ENCODE measurements at places on chromosomes 5 and 9.

DNA sequence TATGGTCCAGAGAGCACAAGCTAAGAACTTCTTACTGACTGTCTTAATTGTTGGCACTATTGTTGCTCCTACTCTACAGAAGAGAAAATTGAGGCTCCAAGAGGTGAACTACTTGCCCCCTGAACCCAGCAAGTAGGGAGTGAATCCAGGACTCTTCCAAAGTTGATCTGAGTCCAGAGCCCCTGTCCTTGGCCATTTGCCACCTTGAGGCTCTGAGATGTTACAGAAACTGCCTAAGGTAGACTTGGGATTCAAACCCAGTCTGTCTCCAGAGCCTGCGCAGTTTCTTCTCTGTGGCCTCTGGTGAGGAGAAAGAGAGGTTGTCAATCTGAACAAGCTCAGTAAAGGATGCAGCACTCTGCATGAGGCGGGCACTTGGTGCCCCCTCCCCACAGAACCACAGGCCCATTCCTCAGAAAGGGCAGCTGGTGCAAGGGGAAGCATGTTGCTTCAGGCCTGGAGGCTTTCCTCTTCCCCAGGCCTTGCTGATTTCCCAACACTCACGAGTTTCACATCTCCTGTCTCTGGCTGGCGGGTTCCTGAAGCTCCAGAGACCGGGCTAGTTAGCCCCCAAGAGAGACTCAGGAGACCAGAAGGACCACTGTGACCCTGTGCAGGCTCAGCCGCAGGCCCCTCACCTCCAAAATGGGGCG lies 2.9 kb upstream of the LCP2 start:
- DNase-seq: no peak

DNA sequence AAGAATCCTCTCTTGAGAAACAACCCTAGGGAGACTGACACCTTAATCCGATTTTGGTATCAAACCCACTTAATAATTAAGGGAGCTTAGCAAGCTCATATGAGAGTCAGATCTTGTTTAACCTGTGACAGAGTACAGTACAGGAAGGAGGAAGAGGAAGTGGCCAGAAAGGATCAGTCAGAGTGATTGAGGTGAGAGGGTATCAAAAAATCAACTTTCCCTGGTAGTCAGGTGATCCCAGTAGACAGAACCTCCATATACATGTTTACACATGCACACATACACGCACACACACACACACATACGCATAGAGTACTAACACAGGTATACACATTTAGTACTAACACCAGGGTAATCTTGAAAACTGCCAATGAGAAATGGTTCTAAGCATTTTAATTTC lies 56.8 kb downstream of the GLIS3 start:
- no peak for DNase-seq

- DNase-seq: no peak
These were observed 137.8 kb downstream of the AGTPBP1 start for GRCh38 chr9:85603936-85604335.

DNA sequence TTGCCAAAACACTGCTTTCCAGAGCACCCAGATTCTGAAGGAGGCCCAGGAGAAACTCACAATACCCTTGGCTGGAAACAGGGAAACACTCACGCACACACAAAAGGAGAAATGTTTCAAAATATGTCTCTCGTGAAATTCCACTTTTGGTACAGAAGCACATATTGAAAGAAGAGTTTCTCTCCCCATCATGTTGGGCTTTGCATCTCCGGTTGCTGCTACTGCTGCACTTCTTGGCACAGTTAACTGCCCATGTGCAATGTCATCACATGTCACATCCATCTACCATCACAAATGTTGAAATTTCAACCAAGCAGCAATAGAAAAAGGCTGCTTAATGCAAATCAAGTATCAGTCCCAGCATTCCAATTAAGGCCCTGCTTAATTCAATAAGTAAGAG lies 72.1 kb downstream of the ABCA1 start:
- no peak for DNase-seq

- no peak for DNase-seq
These were observed 746.5 kb upstream of the ZNF608 start for GRCh38 chr5:125492977-125493376.

DNA sequence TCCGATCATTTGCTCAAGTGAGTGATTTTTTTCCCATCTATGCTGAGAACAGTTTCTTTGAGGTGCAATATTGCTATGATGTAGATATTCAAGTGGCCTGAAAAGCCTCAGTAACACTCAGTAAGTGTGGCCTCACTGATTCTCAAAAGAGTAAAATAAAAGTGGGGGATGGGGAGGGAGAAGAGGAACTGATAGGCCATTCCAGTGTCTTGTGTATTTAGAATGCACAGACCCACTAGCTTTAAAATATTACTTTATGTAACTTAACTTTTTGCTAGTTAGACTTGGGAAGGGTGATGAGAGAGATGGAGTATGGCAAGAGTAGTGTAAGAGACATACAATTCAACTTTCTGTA lies 79.5 kb upstream of the ZNF608 start:
- no peak for DNase-seq
